Esophagus squamous epithelium (tissue), 5 donors: ENCODE measurements at places on chromosomes 2 and 18.

- no peaks in the 10 kb centered on the region for H3K27me3 ChIP-seq
- no peak overlapping the region for H3K4me3 ChIP-seq
- no peaks in the 10 kb centered on the region for H3K36me3 ChIP-seq
- no peaks in the 10 kb centered on the region for H3K4me1 ChIP-seq
Measured at GRCh38 chr2:72953976-72954375, 36.7 kb downstream of the EMX1 start.

DNA sequence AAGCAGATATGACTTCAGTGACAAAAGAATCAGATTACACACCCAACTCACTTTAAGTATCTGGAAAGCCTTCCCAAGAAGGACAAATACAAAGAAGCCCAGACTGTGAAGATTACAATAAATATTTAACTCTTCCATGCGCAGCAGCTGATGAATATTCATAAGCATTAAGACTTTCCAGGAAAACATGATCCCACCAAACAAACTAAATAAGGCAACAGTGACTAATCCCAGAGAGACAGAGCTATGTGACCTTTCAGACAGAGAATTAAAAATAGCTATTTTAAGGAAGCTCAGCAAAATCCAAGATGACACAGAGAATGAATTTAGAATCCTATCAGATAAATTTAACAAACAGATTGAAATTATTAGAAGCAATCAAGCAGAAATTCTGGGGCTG is 108.2 kb upstream of the UBE2E3 start:
- no peak overlapping the region for H3K4me3 ChIP-seq
- H3K36me3 ChIP-seq: no peaks in the 10 kb centered on the region
- H3K27me3 ChIP-seq: no peaks in the 10 kb centered on the region
- H3K27ac ChIP-seq: no peak overlapping the region

DNA sequence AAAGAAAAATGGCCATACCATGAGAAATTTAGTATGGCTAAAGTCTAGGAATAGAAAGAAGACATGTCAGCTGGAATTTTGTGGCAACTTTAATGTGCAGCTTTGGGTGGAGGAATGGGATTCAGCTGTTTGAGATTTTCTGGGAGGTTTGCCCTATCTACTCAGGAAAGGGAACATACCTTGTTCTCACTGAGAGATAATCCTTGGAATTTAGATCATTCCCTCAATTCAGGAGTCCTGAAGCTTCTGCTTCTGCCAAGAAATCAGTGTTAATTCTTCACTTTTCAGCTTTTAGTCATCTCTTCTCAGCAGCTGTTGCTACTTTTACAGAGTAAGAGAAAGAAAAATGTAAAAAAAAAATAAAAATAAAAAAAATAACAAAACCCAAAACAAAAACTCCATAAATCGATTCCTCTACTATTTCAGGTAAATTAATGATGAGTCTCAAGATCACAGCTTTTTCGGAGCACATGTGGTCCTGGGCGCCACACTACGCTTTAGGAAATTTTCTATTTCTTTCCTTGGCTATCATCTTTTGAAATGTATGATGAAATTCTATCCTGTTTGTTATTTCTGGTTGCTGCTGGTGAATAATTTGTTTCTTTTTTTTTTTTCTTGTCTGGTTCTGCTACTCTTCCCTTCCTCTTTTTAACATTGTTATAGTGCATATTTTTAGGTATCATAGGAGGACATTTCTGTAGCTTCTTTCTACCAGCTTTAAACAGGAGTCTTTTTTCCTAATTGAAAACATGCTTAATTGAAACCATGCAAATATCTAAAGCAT is 18.9 kb upstream of the BAZ2B start:
- H3K27me3 ChIP-seq: no peaks in the 10 kb centered on the region
- DNase-seq: no peak
- H3K4me3 ChIP-seq: no peak overlapping the region

- H3K27me3 ChIP-seq: no peaks in the 10 kb centered on the region
- peak overlapping the region; percentile 80 for H3K4me3 ChIP-seq
- peaks cover 9% of the 10 kb centered on the region for H3K4me1 ChIP-seq
- no peak for DNase-seq
- peak overlapping the region; percentile 97 for H3K27ac ChIP-seq
Measured at GRCh38 chr18:55587418-55588110, 428 bp downstream of the TCF4 start.

GRCh38 chr2:137957033-137957432 is 7.2 kb upstream of the HNMT start:
- no peak overlapping the region for H3K27ac ChIP-seq
- H3K27me3 ChIP-seq: no peaks in the 10 kb centered on the region
- H3K4me3 ChIP-seq: no peak overlapping the region

- H3K36me3 ChIP-seq: no peaks in the 10 kb centered on the region
- no peak overlapping the region for H3K4me3 ChIP-seq
- peaks cover 13% of the 10 kb centered on the region for H3K4me1 ChIP-seq
- no peak overlapping the region for H3K27ac ChIP-seq
- no peaks in the 10 kb centered on the region for H3K27me3 ChIP-seq
Measured at GRCh38 chr2:28547906-28548600, 52.2 kb downstream of the PLB1 start.

- no peak for DNase-seq
- H3K27me3 ChIP-seq: no peaks in the 10 kb centered on the region
- no peak overlapping the region for H3K27ac ChIP-seq
- H3K4me1 ChIP-seq: peaks cover 25% of the 10 kb centered on the region
Measured at GRCh38 chr2:11831415-11831814, 85.0 kb downstream of the LPIN1 start.

- no peak for DNase-seq
- H3K27me3 ChIP-seq: no peaks in the 10 kb centered on the region
- H3K4me3 ChIP-seq: no peak overlapping the region
Measured at GRCh38 chr2:177894546-177894945, 178.0 kb downstream of the PDE11A start.

DNA sequence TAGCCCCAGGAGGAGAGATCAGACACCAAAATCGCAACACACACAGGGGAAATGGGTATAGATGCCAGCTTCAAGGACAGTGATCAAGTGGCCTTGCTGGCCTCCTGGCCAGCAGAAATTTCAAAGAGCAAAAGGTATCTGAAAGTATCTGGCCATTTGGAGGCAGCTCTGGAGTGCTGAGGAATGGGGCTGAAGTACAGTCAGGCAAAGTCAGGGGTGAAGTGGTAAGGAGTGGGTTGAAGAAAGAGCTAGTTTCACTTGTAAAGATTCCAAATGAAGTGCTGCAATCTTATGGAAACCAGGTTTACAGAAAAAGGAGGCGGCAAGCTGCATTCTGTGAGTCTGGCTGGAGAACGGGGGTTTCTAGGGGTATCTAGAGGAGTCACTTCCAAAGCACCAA is 19.2 kb upstream of the PCBP1 start:
- no peak for DNase-seq
- no peak overlapping the region for H3K4me3 ChIP-seq
- H3K36me3 ChIP-seq: peaks cover 58% of the 10 kb centered on the region
- peaks cover 19% of the 10 kb centered on the region for H3K4me1 ChIP-seq
- H3K27ac ChIP-seq: peak overlapping the region; percentile 82

- H3K27ac ChIP-seq: no peak overlapping the region
- DNase-seq: no peak
- no peaks in the 10 kb centered on the region for H3K27me3 ChIP-seq
- no peaks in the 10 kb centered on the region for H3K4me1 ChIP-seq
- no peak overlapping the region for H3K4me3 ChIP-seq
Measured at GRCh38 chr18:76860411-76860810, 38.1 kb downstream of the ZNF236 start.

GRCh38 chr2:241984271-241984655 is 114.7 kb downstream of the RTP5 start:
- no peaks in the 10 kb centered on the region for H3K4me1 ChIP-seq
- no peaks in the 10 kb centered on the region for H3K36me3 ChIP-seq
- H3K4me3 ChIP-seq: no peak overlapping the region

DNA sequence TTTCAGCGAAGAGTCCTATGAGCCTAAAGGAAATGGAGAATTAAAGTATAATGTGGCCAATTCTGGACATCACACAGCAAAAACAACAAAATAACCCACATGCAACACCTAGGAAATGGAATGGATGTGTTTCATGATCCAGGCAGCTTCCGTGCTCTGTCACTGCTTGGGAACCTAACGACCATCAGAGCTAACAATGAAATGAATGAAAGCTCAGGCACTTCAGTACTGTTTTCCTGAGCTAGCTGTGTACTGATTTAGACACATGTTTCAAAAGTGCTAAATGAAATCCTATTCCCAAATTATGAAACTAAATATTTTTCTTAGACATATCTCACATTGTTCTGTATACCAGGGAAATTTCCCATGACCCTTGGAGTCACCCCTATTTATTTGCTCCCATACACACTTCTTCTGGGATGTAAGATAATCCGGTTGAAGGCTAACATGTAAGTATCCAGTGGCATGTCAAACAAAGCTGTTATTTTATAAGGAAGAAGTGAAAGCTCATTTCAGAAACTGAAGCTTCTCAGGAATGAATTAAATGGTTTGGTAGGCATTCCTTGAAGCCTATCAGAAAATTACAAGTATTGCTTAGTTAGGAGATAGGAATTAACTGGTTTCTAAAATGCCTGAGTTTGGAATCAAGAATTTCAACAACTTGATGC is 108.5 kb upstream of the RND3 start:
- H3K27ac ChIP-seq: no peak overlapping the region
- H3K36me3 ChIP-seq: no peaks in the 10 kb centered on the region
- no peak overlapping the region for H3K4me3 ChIP-seq
- H3K27me3 ChIP-seq: no peaks in the 10 kb centered on the region

DNA sequence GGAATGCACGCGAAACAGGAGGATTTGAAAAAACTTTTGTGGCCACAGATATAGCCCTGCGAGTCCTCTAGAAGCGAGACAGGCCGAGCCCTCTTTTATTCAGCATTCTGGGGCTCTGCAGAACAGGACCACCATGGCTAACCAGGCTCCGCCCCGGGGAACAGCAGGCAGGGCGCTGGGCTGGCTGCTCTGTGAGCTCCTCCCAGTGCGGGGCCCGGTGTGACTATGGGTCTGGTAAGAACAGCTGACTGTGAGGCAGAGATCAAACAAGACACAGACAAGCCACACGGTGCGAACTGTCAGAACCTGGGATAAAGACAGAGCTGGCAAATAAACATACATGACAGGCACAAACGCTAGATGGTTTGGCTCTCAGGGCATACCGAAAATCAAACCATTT is 15.5 kb downstream of the PXDN start:
- no peak overlapping the region for H3K4me3 ChIP-seq
- H3K27ac ChIP-seq: no peak overlapping the region
- H3K36me3 ChIP-seq: no peaks in the 10 kb centered on the region
- no peaks in the 10 kb centered on the region for H3K27me3 ChIP-seq
- DNase-seq: no peak

DNA sequence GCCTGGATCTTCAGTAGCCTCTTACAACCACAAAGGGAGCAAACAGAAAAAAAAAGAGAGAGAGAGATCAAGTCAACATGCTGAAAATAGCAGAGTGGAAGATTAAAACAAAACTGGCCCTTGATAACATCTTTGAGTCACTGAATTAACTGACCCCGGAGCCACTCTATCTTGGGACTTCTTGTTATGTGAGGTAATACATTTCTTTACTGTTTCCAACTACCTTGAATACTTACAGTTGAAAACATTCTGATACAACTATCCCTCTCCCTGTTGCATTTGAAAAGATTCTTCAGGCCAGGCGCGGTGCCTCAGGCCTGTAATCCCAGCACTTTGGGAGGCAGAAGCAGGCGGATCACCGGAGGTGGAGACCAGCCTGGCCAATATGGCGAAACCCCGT is 208.1 kb downstream of the MEMO1 start:
- H3K27ac ChIP-seq: no peak overlapping the region
- H3K4me3 ChIP-seq: no peak overlapping the region
- H3K36me3 ChIP-seq: no peaks in the 10 kb centered on the region

- H3K27me3 ChIP-seq: peaks cover 4% of the 10 kb centered on the region
- H3K27ac ChIP-seq: no peak overlapping the region
- no peaks in the 10 kb centered on the region for H3K4me1 ChIP-seq
- H3K4me3 ChIP-seq: no peak overlapping the region
- DNase-seq: no peak
- H3K36me3 ChIP-seq: no peaks in the 10 kb centered on the region
Measured at GRCh38 chr2:231384970-231385369, 10.5 kb upstream of the B3GNT7 start.

DNA sequence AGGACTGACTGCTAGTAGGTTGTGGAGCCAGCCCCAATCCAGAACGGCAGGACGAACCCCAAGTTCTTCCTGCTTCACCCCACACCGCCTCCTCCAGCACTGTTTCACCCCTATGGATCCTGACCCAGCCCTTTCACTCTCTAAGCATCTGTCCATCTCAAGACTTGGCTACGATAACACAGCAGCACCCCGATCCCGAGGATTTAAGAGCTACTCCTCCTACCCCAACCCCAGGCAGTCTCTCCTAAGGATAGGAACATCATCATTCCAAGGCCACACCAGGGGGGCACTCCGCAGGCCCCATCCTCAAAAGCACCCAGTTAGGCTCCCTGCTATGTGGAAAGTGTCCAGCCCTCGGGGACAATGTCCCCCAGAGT is 645 bp downstream of the KCTD18 start:
- H3K4me1 ChIP-seq: no peaks in the 10 kb centered on the region
- H3K27me3 ChIP-seq: no peaks in the 10 kb centered on the region

- no peaks in the 10 kb centered on the region for H3K36me3 ChIP-seq
- peak overlapping the region; percentile 54 for H3K27ac ChIP-seq
- H3K27me3 ChIP-seq: no peaks in the 10 kb centered on the region
- no peak overlapping the region for H3K4me3 ChIP-seq
- no peak for DNase-seq
Measured at GRCh38 chr2:213995400-213996105, 415.3 kb upstream of the VWC2L start.

DNA sequence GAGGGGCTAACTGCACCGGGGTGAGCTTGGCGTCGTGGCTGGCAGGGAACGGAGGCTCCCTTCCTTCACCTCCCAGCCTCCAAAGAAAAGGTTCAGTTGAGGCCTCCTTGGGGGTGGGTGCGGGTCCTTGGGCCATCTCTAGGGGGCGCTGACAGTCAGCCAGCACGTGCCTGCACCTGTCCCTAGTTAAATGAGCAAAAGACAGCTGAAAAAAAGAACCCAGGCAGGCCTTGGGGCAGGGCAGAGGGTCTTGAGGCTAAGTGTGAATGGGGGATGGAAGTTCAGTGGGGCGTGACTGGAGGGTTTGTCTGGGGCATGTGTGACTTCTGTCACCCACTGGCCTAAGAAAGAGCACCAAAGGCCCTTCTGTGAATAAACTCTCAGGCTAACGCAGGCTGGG is 56.4 kb downstream of the ZFP36L2 start:
- no peaks in the 10 kb centered on the region for H3K27me3 ChIP-seq
- no peaks in the 10 kb centered on the region for H3K36me3 ChIP-seq
- H3K27ac ChIP-seq: peak overlapping the region; percentile 91

- H3K27me3 ChIP-seq: no peaks in the 10 kb centered on the region
- no peak for DNase-seq
- H3K4me1 ChIP-seq: no peaks in the 10 kb centered on the region
- H3K4me3 ChIP-seq: no peak overlapping the region
- H3K27ac ChIP-seq: no peak overlapping the region
Measured at GRCh38 chr18:4172196-4173100, 282.7 kb downstream of the DLGAP1 start.

GRCh38 chr18:76391038-76391437 is 104.0 kb downstream of the ZNF516 start:
- no peaks in the 10 kb centered on the region for H3K36me3 ChIP-seq
- H3K4me1 ChIP-seq: peaks cover 70% of the 10 kb centered on the region
- no peaks in the 10 kb centered on the region for H3K27me3 ChIP-seq
- no peak for DNase-seq
- no peak overlapping the region for H3K27ac ChIP-seq
- H3K4me3 ChIP-seq: no peak overlapping the region
